Fibroblast of mammary gland (primary cell): ENCODE measurements at places on chromosomes 7 and 10.

DNA sequence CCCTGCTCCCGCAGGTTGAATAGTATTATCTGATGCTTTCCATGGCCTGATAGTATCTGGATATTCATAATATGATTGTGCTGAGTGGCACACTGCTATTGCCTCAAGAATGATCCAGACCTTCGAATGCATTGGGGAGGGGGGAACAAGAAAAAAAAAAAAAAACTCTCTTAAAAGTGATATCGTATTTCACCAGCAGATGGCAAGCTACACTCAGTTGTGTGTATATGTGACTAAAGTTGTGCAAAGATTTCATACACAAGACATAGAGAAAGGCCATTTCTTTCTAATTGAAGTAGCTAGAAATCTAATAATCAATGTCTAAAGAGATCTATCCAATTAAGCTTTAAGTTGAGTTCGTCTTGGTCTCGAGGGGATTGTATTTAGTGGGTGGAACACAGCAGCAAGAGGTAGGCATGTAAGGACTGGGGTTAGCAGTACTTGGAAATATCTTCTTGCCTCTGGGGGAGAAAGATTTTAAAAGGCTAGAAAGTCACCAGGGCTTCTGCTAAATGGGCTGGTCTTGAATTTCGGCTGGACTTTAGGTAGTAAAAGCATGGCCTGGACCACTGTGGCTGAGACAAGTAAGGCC, 15.3 kb downstream of the SFRP4 start:
- peak; percentile 57 for DNase-seq

DNA sequence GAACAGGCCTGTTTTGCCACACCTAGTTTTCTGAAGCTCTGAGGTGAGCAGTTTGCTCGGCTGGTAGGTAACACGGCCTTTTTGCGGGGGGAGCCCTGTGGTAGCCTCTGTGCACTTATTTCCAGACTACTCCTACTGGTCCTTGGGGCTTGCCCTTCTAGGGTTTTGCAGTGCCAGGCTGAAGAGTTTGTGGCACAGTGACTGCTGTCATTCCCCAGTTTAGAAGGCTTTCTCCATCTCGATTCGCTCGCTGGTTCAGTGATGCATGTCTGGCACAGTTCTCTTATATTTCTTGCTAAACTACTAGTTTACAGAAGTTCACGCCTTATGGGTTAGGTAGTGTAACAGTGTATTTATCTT, 711 bp downstream of the KIF20B start:
- DNase-seq: peak; percentile 21

DNA sequence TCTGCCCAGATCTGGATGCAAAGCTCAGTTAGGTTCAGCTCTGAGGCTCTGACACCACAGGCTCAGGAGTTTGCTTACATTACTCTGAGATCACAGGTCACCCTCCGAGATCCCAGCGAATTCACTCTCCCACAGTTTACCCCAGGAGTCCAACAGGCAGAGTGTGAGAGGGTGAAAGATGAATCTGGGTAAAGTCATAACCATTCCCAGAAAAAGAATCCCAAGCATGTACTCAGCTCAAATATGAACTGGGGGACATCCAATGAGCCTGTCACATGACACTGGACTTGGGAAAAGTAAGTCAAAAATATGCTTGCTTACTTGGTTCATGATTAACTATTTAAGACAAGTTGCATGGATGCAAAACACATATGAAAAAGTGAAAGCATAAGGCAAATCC, 110.3 kb upstream of the ARID5B start:
- peak; percentile 41 for DNase-seq

GRCh38 chr10:77542710-77543259, 94.8 kb downstream of the KCNMA1 start:
- DNase-seq: no peak

- peak; percentile 91 for DNase-seq
Observed at GRCh38 chr10:63798599-63799498, 277.6 kb downstream of the REEP3 start.

- peak; percentile 99 for DNase-seq
Observed at GRCh38 chr10:110336111-110336721, 31.5 kb upstream of the SMNDC1 start.

DNA sequence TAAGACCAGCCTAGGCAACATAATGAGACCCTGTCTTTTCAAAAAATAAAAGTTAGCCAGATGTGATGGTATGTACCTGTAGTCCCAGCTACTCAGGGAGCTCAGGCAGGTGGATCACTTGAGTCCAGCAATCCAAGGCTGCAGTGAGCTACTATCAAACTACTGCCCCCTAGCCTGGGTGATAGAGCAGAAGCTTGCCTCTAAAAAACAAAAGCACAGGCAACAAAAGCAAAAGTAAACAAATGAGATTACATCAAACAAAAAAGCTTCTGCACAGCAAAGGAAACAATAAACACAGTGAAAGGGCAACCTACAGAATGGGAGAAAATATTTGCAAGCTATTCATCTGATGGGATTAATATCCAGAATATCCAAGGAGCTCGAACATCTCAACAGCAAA, 65.4 kb downstream of the FANK1 start:
- DNase-seq: no peak

DNA sequence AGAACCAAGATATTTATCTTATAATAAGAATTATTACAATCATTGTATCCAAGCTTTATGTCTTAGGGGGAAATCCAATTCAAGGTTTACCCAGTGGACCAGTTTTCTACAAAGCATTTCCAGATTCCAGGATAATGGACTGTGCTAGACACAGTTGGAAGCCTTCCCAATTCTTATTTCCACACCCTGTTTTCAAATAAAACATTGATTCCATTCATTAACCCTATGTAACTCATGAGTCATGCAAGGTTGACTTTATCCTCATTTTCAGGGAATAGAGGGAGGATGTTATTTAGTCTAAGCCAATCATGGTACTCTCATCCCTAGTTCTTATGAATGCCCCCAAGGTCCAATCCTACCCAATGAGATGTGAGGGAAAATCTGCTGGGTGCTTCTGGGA, 145.7 kb downstream of the RNLS start:
- DNase-seq: peak; percentile 47

GRCh38 chr7:117648203-117648866, 168.5 kb downstream of the CFTR start:
- DNase-seq: no peak

DNA sequence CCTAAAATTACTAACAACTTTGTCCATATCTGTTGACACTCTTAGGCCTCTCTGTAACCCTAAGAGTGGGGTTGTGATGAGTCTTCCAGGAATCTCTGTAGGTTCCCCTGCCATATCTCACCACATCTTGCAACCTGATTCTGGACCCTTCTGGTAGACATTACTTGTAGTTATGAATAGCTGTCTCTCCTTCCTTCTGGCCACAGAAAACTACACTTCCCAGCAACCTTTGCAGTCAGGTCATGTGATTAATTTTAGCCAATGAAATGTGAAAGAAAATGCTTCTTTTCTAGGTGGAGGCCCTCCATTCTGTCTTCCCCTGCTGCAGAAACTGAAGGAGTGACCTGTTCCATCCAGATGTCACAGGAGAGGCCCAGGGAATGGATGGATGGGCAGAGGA, 147.6 kb upstream of the AOAH start:
- peak; percentile 2 for DNase-seq

GRCh38 chr7:153457746-153458145, 594.5 kb upstream of the DPP6 start:
- DNase-seq: no peak

GRCh38 chr10:53997953-53998352, 803.1 kb downstream of the PCDH15 start:
- DNase-seq: no peak

DNA sequence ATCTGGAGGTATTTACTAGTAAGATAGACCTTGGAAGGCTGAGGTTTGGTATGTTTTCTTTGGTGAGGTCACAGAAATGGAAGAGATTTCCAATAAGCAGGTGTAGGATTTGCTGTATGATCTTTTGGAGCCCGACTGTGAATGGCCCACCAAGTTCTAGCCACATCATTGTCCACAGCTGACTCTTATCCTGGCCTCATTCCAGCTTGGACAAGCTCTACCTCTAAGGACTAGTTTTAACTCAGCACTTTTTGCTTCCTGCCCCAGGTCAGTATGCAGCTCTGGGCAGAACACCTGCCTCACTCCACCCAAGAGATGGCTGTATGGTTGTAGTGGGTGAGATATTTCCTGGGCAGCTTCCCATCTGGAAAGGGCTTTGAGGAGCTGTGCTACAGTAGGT, 6.1 kb upstream of the CPA4 start:
- no peak for DNase-seq

GRCh38 chr10:126227762-126228134, 160.5 kb downstream of the ADAM12 start:
- peak; percentile 91 for DNase-seq

DNA sequence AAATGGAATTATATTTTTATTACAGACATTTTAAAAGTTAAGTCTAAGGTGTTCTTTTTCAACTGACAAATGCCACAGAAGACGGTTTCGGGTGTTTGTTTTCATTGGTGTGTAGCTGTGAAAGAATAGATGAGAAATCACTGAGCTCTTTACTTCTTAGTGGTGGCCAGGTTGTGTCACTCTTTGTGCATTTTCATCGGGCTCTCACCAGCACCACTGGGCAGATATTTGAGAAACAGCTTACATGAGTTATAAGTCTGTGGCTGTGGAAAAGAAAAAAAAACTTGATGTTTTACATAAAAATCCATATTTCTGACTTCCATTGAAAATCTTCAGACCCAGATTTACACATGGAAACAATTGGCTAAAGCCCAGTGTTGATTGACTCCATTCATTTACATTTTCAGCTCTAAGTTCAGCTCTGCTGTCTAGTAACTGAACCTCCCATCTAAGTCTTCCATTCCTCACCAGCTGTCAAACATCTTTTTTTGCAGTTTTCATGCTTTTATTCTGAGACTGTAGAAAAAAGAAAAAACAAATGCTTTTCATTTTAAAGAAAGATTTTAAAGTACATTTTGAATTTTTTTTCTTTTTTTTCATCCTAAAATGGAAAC, 22.3 kb downstream of the CABCOCO1 start:
- DNase-seq: no peak

GRCh38 chr7:24917510-24918239, 62.3 kb downstream of the OSBPL3 start:
- DNase-seq: peak; percentile 79

DNA sequence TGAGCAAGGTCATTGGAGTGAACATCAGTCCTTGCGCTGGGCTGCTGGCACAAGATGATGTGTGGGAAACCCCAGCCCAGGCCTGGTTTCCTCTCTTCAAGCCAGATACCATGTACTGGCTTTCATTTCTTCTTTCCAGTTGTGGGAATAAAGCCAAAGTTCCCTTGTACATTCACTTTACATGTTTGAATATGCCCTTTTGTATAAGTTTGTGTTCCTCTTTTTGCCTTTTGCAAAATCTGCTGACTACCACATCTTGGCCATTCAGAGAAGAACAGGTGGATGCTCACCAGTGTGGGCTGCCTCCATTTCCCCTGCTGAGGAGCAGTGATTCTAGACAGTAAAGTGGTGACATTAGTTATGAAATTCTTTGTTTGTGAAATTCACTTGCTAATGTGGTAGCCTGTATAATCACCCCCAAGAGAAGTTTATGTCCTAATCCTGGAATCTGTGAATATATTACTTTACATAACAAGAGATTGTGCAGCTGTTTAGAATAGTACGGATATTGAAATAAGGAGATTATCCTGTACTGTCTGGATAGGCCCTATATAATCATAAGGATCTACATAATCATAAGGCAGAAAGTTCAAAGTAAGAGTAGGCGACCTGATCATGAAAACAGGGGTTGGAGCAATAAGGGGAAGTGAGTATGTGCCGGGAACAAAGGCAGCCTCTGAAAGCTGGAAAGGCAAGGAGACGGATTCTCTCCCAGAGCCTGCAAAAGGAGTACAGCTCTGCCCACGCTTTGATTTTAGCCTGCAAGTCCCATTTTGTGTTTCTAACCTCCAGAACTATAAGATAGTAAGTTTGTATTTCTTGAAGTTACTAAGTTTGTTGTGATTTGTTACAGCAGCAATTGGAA, 18.8 kb upstream of the AOAH start:
- DNase-seq: no peak

- no peak for DNase-seq
Observed at GRCh38 chr7:4862156-4862555, 326 bp upstream of the PAPOLB start.

DNA sequence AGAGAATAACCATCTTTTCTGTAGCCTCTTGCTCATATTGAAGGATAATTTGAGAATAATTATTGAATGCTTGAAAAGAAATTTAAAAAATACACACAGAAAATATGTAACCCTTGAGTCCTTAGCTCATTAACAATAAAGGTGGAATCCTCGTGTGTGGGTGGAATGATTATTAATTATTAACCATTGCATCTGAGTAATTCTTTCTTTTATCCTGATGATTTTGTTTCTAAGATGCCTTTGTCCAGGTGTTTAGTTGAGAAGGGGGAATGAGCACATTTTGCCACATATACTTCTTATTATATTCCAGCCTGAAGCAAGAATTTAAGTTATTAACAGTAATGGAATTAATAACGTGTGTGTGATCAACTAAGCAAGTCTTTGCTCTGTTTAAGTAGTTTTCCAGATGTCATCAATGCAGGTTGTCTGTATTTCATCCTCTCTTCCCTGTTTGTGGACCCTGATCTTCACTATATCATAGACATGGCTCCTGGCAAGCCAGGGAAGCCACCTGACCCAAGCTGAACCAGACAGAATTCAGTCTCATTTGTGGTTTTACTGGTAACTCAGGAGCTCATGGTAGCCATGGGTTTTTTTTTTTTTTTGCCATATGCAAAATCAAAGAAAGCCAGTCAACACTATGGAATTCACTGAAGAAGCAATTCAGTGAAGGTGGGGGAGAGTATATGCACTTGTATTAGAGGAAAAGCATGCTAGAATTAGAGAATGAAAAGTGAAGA, 144.3 kb downstream of the KIF20B start:
- DNase-seq: peak; percentile 47

GRCh38 chr7:155283565-155284194, 14.0 kb upstream of the INSIG1 start:
- no peak for DNase-seq

DNA sequence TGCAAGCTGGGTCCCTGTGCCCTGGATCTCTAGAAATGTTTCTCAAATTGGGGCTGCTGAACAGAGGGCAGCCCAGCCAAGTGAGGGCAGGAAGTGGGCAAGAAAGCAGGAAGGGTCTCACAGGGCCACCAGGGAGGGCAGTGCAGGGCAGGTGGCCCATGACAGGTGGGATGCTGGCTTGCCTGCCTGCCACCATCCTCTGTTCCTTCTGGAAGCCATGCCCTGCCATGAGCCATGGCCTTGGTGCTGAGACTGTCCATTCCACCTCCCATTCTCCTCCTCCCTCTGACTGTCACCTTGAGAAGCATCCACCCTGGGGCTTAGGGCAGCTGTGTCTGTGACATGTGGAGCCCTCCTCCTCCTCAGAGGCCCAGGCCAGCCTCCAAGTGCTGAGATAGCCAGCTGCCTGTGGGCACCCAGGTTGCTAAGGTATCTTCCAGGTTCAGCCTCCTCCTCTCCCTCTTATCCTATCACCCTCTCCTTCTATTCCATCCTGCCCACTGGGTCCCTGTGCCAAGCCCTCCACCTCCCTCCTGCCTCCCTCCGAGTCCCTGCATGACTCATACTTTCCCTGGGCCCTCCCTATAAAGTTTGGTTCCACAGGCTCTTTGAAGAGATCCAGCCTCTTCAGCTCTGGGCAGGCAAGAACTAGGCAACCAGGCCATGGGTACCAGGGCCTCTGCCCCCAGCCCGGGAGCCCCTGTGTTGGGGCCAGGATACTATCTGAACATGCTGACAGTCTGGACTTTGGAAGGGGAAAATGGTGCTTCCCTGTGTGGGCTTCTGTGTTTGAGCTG, 1.3 kb downstream of the VSIR start:
- peak; percentile 65 for DNase-seq
